Putamen (tissue), 1 donor: ENCODE measurements at places on chromosomes 11 and 22.
A peak's percentile ranks its signal among the peaks of the same experiment; 100 is the strongest.

- DNase-seq = no peak
Observed at GRCh38 chr22:36367479-36367878, 20.3 kb downstream of the MYH9 start.

- DNase-seq = no peak
Observed at GRCh38 chr11:100774859-100775258, 87.8 kb downstream of the ARHGAP42 start.

- no peak for DNase-seq
Observed at GRCh38 chr22:44782363-44782963, 30.1 kb downstream of the ARHGAP8 start.

DNA sequence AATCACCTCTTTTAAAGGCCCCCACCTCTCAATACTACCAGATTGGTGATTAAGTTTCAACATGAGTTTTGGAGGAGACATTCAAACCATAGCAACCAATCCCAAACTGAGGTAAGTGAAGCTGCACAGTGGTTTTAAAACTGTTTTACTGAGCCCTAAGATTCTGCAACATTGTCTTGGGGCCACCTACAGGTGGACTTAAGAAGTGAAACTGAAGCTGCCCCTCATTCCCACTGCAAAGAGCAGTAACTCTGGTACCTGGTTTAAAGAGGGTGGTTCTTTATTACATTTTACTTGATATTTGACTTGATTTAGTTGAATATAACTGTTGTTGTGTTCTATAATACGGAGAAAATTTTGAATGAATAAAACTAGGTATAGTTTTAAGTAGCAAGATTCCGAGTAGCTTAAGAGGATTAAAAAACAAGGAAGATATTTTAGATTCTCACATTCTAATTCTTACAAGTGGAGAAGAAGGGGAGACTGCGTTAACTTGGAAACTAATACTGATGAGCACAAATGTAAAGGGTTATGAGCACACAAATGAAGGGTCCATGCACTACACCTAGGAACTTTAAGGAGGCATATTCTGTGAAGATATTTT, 26.7 kb downstream of the SYT9 start:
- no peak for DNase-seq

GRCh38 chr11:59800390-59801025, 10.1 kb downstream of the MRPL16 start:
- DNase-seq = no peak

DNA sequence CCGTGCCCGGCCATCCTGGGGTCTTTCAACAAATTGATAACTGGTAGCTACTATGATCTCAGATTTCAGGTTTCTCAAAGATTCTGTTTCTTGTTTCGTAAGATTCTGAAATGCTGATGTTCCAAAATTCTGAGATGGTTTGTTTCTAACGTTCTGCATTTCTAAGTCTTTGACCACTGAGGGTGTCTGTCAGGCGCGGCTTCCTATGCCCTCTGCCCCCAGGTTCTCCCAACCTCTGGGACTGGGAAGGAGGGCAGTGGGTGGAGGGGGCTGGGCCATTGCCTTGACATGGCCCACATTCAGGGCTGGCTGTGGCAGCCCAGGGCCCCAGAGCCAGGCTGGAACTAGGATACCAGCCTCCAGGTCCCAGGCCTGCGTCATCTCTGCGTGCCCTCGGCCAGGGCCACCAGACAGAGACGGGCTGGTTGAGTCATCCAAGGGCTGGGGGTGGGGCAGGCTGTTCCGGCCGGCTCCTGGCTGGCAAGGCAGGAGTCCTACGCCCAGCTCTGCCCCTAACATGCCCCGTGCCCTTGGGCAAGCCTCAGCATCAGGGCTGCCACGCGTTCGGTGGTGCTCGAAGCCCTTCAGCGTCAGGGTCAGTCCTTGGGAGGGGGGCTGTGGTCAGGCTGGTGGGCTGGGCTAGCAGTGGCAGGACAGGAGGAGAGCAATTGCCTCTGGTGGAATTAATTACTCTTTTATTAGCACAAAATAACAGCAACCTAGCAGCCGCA, 5.2 kb downstream of the TMEM134 start:
- DNase-seq = no peak

DNA sequence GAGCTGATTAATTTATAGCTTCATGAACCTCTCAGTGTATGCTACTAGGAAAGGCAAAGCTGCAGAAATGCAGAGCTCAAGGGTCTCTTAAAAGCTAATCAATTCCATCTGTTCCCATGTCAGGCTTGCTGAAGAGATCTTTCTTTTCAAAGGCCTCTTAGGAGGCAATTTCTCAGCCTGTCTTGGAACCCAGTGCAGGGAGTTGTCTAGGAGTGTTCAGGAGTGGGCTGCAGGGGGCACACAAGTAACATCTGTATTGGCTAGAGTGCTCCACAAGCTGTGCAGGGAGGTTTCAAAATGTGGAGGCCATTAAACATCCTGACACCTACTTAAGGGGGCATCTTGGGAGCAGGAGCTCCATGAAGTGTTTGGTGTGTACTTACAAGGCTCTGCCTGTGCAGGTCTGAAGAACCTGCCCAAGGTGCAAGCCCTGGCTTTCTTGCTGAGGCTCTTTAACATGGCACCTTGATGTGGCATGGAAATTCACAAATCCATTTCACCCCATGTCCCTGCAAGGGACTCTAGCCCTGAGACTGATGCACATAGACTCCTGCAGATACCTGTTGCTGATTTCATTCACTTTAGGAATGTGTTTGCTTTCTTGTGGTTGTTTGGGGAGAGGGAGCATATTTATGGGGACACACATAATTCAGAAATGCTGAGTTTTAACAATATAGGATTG, 134.7 kb downstream of the ME3 start:
- no peak for DNase-seq

GRCh38 chr11:17468122-17468521, 8.5 kb downstream of the ABCC8 start:
- DNase-seq = no peak

GRCh38 chr11:104609311-104610085, 288.8 kb downstream of the CASP12 start:
- peak; percentile 69 for DNase-seq

DNA sequence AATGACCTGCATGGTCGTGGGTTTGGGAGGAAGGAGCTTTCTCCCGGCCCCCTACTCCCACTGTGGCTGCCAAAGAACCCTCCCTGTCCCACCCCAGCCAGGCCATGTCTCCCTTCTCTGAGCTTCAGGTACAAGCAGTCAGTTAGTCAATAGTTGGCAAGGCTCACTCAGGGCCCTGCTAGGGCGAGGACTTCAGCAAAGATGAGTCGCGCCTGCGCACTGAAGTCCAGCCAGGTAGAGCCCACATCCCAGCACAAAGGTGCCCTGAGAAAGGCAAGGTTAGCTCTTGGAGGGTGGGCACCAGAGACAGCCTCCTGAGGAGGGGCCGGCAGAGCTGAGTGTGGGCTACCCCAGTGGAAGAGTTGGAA, 11.1 kb downstream of the C11orf86 start:
- no peak for DNase-seq

DNA sequence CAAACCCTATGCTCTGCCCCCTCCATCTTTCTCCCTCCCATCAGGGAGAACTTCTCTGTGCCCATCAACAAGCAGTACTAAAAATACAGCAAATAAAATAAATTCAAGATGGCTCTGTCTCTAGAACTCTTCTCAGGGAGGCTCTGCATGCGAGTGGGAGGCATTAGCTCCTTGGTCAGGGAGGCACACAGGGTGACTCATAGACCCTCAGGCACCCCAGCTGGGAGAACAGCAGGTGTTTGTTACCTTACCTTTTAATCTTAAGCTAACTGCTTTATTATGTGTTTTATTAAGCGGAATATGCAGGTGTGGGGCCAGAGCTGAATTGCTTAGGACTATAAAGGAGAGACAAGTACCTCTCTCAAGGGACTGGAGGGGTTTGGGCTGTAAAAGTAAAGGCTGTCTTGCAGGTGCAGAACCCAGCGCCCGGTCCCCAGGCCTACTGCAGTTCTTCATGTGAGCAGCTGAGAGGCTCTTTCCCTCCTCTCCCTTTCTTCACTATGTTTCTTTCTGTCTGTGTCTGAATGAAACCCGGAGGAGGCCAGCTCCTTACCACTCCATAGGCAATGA, 20.8 kb downstream of the CSNK2A3 start:
- no peak for DNase-seq

DNA sequence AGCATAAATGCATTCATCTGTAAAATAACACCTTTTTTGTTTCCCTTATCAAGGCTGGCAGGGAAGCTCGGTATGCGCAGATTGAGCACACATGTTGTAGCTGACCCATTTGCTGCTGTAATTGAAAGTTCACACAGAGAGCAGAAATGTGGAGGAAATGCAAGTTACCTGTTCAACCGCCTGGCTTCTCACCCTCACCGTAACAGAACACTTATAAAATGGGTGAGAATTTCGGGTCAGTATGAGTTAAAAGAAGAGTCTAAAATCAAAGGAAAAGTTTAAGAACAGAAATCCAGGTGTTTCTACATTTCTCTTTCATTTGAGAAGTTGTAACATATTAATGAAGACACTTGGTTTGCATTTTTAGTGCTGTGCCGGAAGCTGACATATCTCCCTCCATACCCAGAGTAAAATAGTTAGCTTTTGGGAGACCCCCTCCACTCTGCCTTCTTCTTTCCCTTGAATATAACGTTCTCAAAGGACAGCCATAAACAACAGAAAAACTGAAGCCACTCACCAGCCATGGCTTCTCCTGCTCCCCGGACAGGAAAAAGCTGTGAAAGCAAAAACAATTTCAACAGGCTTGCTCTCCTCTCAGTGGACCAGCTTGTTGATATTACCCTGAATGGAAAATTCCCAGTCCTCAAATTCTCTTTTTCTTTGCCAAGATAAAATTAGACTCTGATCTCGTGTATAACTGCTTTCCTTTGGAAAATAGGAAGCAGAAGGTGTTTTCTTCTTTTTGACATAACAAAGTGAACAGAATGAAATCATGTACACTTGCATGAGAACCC, at the start of gene CASP12:
Gene CASP12 (minus strand): TSS at position 570 of the 794 bp plus-strand sequence.
- DNase-seq = peak; percentile 20

- no peak for DNase-seq
Observed at GRCh38 chr11:8252388-8252787, 11.3 kb downstream of the LMO1 start.

GRCh38 chr22:22954656-22955055, 67.0 kb downstream of the IGLL5 start:
- no peak for DNase-seq

DNA sequence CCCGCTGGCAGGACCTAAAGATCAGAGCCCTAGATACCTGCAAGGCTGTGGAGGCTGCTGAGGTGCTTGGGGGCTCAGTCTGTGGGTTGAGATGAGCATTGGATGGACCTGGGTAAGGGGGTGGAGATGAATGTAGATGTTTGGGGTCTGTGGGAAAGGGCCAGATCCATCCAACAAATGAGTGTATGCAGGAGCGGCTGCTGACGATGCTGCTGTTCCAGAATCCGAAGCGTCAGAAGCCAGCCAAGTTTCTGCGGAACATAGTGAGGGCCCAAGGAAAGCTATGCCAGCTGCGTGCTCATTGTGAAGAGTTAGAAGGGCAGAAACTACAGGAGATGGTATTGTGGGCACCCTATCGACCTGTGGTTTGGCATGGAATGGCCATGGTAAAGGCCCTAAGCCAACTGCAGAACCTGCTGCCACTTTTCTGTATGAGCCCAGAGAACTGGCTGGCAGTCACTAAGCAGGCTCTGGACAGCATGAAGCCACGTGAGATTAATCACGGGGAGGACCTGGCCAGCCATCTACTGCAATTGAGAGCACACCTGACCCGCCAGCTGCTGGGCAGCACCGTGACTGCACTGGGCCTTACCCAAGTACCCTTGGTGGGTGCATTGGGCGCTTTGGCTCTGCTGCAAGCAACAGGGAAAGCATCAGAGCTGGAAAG, 36.6 kb downstream of the RRP8 start:
- DNase-seq = no peak

DNA sequence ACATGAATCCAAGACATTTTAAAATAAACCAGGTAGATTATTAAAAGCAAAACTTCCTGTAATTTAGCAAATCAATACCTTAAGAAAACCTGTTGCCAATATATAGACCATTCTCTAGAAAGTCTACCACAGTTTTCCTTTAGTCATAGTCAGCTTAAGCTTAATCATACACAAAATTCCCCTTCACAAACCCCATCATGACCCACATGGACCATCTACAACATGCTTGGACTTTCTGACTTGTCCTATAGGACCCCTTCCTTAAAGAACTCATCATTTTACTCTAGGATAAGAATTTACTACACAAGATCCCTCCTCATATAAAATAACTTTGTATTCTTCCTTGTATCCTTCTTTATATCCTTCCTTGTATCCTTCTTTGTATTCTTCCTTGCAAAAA, 16.2 kb upstream of the RNASEH2C start:
- no peak for DNase-seq

DNA sequence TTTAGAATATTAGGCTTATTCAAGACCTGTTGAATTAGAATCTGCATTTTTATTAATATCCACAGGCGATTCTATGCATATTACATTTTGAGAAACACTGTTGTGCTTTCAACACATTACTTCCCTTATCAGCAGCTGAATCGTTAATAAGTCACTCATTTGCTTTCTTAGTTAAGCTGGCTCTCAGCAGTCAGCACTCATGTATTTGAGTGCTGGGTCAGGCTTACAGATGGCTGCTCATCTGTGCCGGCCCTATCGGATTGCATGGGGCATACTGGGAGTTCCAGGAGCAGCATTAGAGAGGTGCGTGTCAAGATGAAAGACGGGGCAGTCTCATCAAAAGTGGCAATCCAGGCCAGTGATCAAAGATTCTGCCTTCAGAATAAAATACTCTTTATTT, 10.8 kb upstream of the OR51L1 start:
- DNase-seq = no peak

DNA sequence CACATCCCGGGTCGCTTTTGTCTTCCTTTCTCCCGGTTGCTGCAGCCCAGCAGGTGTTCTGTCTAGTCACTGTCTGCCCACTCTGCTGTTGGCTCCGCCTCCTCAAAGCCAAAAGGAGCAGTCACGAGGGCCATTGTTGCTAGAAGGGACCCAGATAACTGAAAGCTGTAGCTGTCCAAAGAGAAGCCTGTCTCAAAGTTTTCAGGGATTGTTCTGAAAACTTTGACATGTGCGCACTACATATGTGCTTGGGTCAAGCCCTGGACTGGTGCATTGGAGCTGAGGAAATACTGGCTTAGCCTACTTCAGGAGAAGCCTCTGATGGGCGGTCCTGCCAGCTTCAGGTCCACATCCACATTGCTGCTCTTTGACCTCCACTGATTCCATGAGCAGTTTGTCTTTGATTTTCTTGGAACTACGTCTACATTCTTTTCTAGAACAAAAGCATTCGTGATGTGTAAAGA, 8.8 kb upstream of the OR2AT4 start:
- no peak for DNase-seq
